NCI-H460 (cell line): ENCODE measurements at places on chromosomes 12 and 14. TPM values are rescaled to one million over a fixed set of nuclear protein-coding genes. Genes with fewer than 3 reads are reported as not detected.

The HHIPL1 gene
- 0.84 and 1.0 TPM in 2 replicates for total RNA-seq

The ATP6V1D gene
- 80.1 and 98.2 TPM in 2 replicates for total RNA-seq

The NOS1 gene
- total RNA-seq = 0.02 TPM in 1 of 2 replicates, not detected in the other

The NR4A1 gene
- 92.3 and 94.6 TPM in 2 replicates for total RNA-seq

The TTC9 gene
- 0.67 and 0.95 TPM in 2 replicates for total RNA-seq

The PRIMA1 gene
- 0.02 and 0.40 TPM in 2 replicates for total RNA-seq

The SERPINA9 gene
- not detected in 2 replicates for total RNA-seq

The TAS2R42 gene
- not detected in 2 replicates for total RNA-seq

The RD3L gene
- not detected in 2 replicates for total RNA-seq

The BHLHE41 gene
- total RNA-seq = 0.98 and 2.7 TPM in 2 replicates

The INF2 gene
- 58.0 and 61.3 TPM in 2 replicates for total RNA-seq

The SAMD4A gene
- total RNA-seq = 21.4 and 23.4 TPM in 2 replicates

The TAS2R43 gene
- total RNA-seq = not detected in 2 replicates

The NUAK1 gene
- 13.4 and 19.5 TPM in 2 replicates for total RNA-seq

The SLC17A8 gene
- total RNA-seq = not detected in 2 replicates

The SELPLG gene
- total RNA-seq = not detected in 2 replicates
